ENCODE measurements at places on chromosomes 12 and 14.

DNA sequence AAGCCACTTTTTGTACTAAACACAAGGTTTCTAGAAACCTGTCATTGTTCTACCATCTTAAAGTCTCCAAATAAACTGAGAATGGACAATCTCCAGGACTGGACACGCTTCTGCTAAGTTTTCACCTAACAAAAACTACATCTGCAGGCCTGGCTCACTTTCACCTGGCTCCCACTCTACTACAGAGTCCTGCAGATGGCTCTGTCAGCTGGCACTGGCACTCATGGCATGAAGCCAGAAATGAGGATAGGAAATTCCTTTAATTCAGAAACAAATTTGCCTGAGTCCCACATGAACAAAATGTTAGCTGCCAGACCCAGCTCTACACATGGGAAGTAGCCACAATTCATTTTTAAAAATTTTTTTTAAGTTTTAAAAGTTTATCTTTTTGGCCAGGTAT is 42.1 kb downstream of the STXBP6 start:
- no peak for DNase-seq

GRCh38 chr12:51388069-51388799 is 3.0 kb downstream of the GALNT6 start:
- no peak for DNase-seq

DNA sequence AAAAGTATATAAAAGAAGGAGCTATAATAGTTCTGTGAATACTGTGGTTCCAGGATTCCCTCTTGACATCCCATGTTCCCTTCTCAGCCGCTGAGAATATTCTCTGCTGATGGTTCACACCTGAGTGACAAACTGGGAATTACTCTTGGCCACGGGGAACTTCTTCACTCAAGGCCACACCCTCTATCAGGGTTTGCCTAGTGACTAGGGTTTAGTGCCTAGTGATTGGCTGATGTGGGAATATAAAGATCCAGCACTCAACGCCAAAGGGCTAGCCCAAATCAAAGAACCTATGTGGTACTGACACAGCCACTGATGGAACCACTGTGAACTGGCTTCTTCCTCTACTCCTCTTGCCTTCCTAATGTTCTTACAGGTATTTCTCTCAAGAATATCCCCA is 248.4 kb downstream of the ASCL1 start:
- DNase-seq, result no peak

GRCh38 chr12:3335078-3335487 is 155.9 kb upstream of the PRMT8 start:
- no peak for DNase-seq

DNA sequence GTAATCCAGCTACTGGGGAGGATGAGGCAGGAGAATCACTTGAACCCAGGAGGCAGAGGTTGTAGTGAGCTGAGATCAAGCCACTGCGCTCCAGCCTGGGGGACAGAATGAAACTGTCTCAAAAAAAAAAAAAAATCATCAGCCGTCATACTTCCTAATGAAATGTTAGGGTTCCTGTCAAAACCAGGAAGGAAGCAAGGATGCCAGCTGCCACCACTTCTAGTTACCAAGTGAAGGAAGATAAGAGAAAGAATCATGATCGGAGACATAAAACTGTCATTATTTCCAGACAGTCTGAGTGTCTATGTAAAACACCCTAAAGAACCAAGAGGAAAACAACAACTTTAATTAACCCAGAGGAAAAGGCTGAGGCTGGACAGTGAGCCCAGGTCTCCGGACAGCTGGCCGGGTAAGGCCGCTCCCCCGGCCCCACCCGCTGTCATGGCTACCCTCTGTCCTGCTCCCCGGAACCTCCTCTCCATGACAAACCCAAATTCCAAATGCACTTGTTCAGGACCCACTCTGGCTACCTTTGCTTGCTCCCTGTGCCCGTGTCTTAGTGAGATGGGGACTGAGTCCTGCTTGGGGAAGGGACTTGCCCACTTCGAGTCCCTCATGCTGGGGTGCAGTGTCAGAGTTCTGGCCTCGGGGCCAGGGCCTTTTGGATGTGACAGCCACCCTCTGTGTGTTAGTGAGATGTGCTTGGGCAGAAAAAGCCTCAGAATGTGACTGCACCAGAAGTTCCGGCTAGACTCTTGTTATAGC is 29.0 kb downstream of the SLC6A12 start:
- no peak for DNase-seq

GRCh38 chr14:37088356-37089215 is 83.8 kb downstream of the SLC25A21 start:
- DNase-seq, result no peak

All from NCI-H1930 (cell line).